Psoas muscle (tissue), 8 donors: ENCODE measurements at places on chromosomes 6 and 20. TPM values are rescaled to one million over a fixed set of nuclear protein-coding genes. Genes with fewer than 3 reads are reported as not detected.

The ISM1 gene
- 0.86 TPM for polyA plus RNA-seq

The SYS1 gene
- 58.1 TPM for polyA plus RNA-seq

The FAM83D gene
- polyA plus RNA-seq = not detected

The HLA-DPB1 gene
- polyA plus RNA-seq = 11.0 TPM

The GSTA3 gene
- not detected for polyA plus RNA-seq

The PRL gene
- polyA plus RNA-seq = 0.05 TPM

The SNAI1 gene
- 0.49 TPM for polyA plus RNA-seq

- DNase-seq = no peak
These were observed 95.3 kb downstream of the MLIP start for GRCh38 chr6:54206510-54206909.

DNA sequence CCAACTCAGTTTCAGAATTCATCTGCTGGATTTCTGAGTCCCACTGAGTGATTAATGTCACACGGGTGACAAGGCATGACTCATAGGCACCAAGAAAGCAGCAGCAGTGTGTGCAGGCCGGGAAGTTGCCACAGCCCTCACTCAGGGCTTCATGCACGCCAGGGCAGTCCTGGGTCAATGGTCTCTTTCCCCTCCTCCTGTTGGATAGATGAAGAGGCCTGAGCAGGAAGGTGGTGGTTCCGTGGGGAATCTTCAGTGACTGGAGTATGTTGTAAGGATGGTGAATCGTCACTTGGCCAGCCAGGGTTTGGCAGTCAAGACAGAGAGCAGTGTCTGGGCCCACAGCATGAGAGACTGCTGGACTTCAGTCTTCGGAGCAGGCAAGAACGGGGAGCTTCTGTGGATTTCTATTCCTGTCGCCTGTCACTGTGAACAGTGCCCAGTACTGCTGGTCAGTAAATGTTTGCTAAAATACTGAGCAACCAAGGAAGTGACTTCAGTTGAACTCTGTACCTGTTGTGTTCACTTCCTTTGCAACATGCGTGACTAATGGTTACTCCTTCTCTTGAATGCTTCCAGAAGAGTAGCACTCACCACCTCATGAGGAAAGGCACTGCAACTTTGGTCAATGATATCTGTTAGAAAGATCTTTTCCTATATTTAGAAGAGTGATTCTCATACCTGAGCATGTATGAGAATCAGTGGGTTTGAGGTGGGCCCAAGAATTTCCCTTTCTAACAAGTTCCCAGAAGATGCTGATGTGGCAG, 62.0 kb upstream of the CD93 start:
- peak; percentile 87 for DNase-seq

The TRIM15 gene
- 0.01 TPM for polyA plus RNA-seq

The PYGB gene
- 8.6 TPM for polyA plus RNA-seq

DNA sequence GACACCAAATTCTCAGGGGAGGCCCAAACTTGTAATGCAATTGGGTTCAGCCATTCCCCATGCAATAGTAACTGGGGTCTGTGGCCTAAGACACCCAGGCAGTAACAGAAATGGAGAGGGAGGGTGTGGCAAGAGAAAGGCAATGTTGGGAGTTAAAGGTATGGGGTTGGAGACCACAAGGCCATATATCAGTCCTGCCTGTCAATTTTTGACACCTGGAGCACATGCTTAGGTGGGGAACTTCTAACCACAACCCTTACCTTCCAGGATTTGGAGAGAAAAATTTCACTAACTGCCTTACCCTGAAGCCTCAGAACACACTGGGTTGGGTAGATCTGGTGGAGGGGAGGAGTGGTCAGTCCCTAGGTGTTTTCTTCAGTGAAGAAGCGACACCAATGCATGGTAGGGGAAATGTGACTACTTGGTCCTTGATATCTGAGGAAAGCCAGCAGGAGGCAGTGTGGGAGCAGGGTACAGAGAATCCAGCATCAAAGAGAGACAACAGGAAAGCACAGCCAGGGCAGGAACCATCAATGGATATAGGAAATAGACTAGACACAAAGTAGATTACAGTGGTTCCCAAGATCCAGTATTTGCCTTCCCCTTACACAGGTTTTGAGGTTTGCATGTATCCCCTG, 6.8 kb upstream of the USP49 start:
- DNase-seq = no peak

DNA sequence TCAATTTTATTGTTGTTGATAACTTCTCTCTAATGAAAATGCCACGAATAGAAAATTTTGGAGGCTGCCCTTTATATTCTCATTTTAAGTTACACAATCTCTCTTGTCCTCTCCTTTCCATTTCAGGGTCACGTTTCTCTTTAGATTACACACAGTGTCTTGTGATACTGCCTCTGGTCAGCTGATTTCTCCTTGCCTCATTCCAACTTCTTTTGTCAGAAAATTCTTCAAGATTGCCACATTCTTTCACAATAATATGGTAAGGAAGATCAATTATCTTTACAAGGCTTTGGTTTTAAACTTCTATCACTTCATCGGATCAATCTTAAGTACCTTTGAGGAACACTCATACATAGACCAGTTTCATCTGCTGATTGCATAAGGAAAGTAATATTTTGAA, 370.3 kb downstream of the RFPL4B start:
- DNase-seq = no peak

DNA sequence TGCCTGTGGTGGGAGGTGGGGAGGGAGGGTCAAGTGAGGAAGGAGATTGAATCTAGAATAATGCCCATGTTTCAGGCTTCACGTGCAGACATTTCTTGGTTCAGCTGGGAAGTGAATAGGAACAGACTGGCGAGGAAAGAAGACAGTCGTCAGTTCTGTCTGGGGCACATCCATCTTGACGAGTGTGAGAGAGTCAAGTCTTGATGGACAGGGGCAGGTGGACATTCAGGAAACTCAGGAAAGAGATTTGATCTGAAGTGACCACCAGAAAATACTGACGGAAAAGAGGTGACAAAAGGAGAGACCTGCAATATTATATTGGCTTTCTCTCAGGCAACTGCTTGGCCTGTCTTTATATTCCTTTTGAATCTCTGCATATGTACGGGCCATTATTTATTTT, 68.6 kb downstream of the ESR1 start:
- DNase-seq = no peak

DNA sequence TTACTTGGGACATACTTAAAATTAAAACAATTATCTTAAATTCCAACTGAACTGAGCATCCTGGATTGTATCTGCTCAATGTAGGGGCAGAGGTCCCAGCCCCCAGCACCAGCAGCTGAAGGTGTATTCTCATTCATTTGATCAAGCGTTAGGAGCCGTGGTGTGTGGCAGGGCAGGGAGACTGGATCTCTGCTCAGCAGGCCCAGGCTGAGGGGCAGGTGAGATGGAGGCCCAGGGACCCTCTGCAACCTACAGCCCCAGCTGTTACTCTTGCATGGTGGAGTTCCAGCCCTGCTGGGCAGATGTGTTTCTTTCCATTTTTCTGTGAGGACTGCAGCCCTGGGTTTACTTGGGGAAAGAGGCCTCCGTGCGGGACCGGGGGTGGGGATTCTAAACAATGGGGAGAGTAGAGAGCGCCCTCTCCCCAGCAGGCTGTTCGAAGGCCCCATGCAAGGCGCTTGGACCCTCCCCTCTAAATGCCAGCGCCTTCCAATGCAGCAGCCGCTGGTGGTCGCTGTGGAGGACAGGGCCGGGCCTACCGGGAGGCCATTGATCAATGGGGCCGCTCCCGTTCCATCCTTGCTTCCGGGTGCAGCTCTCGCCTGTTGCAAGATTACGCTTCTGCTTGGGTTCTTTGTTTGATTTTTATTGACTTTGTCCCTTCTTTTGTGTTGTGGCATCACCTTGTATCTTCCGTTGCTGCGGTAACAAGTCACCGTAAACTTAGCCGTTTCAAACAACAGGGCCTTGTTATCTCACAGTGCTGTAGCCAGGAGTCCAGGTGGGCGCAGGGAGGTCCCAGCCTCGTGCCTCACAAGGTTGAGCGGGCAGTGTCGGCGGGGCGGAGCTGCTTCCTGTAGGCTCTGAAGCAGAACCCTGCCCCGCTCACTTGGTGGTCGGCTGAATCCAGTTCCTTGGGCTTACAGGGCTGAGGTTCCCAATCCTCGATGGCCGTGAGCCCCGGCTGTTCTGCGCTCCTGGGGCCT, 134.8 kb upstream of the PHACTR3 start:
- DNase-seq = no peak

The PROKR2 gene
- polyA plus RNA-seq = not detected

The ZSWIM1 gene
- polyA plus RNA-seq = 5.3 TPM

The MAS1 gene
- not detected for polyA plus RNA-seq

The WFDC10B gene
- polyA plus RNA-seq = not detected

- no peak for DNase-seq
These were observed 44.2 kb upstream of the MDGA1 start for GRCh38 chr6:37741757-37742400.

DNA sequence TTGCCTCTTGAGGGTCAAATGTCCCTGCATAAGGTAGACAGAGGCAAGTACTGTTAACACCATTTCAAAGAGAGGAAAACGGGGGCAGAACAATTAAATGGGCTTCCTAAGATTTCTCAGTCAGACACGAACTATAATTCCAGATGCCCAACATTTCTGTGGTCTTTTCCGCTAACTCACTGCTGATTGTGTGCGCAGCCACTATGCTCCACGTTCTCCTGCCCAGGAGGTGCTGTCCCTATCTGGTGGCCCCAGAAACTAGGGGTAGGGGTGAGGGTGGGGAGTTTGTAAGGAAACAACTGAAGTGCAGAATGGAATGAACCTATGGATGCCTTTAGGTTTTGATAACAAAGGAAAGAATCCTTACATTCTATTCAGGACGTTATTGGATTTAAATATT, 86.1 kb upstream of the BACH2 start:
- no peak for DNase-seq

GRCh38 chr20:49620364-49621240, 52.7 kb upstream of the PTGIS start:
- no peak for DNase-seq
